ENCODE measurements at places on chromosomes 2 and 18.

DNA sequence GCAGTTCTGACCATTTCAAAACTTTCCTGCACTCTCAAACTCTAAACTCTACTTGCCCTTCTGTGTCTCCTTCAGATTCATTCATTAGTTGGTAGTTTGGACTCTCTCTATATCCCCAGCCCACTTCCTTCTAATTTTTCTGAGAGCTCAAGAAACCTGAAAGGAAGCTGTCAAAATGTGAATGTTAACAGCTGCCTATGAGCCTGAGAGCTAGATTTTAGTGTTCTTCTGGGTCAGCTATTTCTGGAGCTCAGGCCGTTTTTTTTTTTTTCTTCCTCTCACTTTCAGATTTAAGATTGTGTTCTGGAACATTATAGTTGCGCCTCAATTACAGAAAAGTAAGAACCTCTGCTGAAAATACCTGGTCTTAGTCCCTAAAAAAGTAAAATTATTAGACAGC lies 73.1 kb downstream of the RTN4 start:
- no peak for DNase-seq

GRCh38 chr2:120738786-120739437 lies 3.2 kb downstream of the GLI2 start:
- no peak for DNase-seq

- DNase-seq, result no peak
Measured at GRCh38 chr18:23069481-23069880, 65.8 kb upstream of the CABLES1 start.

DNA sequence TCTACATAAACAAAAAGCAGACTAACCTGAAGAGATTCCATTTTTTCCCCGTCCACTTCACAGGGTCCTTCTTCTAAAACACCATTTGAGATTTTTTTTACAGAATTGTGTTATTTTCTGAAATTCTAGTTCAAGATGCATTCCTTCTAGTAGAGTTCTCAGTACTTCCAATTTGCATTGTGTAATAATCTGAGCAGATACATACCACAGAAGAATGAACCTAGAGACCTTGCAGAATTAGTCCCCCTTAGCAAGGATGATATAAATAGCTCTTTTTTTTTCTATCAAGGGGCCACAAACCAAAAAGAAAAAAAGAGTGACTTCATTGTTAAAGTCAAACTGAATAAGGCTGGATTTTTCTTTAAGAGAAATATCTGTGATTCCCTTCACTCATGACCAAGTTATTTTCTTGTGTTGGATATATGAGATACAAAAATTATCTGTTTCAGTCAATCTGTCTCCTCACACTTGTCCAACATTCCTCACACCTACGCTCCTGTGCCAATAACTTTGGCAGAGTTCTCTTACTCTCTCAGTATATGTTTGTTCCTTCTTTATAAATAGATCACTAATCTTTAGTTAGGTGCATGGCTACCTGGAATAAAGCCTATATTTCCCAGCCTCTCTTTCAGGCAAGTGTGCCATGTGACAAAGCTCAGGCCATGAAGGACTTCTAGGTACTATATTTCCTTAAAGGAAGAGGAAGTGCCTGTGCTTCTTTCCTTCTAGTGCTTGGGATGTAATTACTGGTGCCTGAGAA lies 183.5 kb downstream of the ZNF385B start:
- DNase-seq, result no peak

DNA sequence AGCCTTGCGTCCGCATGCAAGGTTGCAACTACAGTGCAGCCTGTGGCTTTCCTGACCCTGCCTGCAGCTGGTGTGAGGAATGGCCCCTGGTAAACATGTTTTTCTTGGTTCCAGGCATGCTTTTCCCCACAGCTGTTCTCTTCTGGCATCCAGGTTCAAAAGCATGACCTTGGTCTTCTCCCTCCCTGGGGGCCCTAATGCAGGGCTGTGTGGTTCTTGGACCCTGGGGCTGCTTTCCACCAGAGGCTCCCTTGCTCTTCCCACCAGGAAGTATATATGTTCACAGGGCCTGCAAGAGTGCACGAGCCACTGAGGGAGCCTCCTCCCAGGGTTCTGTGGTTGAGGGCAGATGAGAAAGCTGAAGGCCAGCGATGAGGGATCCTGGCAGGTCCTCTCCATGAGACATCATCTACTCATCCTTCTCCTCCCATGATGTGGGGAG lies 125.9 kb downstream of the BCL2L11 start:
- DNase-seq, result no peak

DNA sequence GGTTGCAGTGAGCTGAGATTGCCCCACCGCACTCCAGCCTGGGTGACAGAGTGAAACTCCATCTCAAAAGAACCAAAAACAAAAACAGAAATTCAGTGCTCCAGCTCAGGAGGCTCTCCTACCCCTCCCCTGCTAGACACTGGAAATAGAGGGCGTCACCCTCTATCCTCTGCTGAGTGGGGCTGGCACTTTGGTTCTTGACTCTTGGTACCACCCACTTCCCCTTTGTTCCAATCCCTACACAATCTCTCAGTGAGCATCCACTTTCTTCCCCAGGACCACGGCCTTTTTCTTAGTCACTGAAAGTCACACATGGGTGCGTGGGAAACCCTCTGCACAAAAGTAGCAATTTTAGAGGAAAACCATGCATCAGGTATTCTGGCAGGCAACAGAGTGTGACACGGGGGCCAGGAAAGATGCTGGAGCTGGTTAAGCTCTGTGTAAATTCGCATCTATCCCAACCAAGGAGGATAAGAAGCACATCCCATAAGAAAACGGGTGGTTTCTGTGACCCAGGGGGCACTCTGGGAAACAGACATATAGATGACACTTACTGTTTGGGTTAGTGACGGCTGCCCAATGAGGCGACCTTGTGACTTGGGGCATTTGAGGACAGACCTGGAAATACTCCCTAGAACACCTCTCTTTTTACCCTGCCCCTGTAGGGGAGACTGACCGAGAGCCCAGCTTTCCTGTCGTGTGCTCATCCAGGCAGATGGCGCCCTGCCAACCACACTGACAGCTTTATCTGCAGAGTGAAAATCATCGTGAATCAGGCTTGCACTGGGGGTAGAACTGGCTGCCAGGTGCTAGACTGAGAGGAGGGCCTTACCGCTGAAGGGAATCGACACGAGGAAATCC lies 7.7 kb downstream of the HJURP start:
- no peak for DNase-seq

DNA sequence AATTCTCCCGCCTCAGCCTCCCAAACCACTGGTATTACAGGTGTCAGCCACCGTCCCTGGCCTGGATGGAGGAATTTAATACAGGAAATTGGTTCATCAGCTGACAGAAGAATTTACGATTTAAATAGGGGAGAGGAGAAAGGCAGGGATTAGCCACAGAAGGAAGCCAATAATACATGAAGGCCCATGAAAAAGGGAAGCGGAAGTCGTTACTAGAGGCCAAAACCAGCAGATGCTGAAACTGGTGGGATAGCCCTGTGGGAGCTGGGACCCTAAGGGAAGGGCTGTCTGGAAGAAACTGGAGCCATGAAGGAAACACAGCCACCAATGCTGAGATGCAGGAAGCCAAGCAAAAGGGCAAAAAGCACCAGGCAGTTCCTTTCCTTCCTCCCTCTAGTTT lies 163.7 kb upstream of the RMP24 start:
- no peak for DNase-seq

GRCh38 chr2:18610090-18610489 lies 20.7 kb upstream of the NT5C1B start:
- no peak for DNase-seq

DNA sequence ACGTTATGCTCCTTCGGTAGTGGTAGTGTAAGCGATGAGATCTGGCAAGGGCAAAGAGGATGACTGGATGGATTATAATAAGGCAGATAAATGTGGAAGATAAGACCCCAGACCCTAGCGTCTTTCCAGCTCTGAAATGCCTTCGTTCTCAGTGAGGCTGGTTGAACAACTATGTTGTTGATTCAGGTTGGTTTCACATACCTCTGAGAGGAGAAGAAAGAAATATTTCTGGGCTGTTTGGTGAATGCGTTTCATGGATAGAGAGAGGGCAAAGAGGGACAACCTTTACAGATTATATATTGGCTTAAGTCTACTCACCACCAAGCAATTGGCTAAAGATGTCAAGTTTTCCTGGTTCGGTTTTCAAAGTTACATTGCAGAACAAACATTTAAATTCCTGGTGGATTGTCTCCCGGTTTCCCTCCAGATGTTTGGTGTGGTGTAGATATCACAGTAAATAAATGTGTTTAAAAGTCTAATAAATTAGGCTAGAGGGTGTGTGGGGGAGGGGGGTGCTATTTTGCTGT lies 190.1 kb upstream of the GLI2 start:
- DNase-seq, result no peak

DNA sequence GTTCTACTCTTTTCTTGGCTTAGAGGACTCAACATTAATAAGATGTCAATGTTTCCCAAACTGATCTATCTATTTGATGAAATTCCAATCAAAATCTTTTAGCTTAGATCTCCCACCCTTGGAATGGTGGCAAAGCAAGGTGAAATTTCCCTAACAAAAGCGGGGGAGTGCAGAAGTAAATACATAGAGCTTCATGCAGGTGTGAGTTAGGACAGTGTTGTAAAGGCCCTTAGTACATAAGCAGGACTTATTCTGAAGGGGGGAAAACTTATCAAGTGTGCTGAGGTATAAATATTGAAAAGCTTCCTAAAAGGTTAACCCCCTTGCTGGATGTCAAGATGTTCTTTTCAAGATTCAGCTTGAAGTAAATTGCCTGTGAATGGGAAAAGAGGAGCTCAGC lies 608.6 kb upstream of the CELF4 start:
- no peak for DNase-seq

- peak; percentile 36 for DNase-seq
Measured at GRCh38 chr2:155099784-155100183, 401.3 kb downstream of the KCNJ3 start.

DNA sequence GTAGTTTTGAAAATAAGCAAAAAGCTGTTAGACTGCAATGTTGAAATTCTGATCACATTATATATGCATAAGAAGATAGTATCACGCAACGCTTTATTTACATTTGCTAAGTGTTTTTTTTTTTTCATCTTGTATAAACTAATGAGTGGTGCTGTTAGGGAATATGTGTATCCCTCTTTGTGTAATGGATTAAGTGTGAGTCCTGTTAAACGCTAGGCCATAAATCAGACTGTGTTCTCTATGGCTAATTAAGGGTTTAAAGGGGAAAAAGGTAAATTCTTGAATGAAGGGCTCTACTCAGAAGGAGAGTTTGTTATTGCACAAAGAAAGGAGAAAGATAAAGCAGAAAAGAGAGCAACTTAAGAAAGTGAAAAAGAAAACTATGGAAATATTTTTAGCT lies 4.8 kb upstream of the ASXL3 start:
- no peak for DNase-seq

Measured in glomerular endothelial cell (primary cell).